ENCODE measurements at places on chromosomes 2 and 18.

GRCh38 chr2:4012197-4012596 lies 308.8 kb downstream of the DCDC2C start:
- H3K27me3 ChIP-seq: no peaks in the 10 kb centered on the region
- no peaks in the 10 kb centered on the region for H3K36me3 ChIP-seq
- no peak for DNase-seq
- no peak overlapping the region for H3K4me3 ChIP-seq
- H3K4me1 ChIP-seq: no peaks in the 10 kb centered on the region
- H3K27ac ChIP-seq: no peak overlapping the region

- H3K4me1 ChIP-seq: no peaks in the 10 kb centered on the region
- no peak overlapping the region for H3K4me3 ChIP-seq
- no peaks in the 10 kb centered on the region for H3K27me3 ChIP-seq
- no peak for DNase-seq
- no peak overlapping the region for H3K27ac ChIP-seq
These were observed 235.5 kb upstream of the SIX3 start for GRCh38 chr2:44705876-44706480.

DNA sequence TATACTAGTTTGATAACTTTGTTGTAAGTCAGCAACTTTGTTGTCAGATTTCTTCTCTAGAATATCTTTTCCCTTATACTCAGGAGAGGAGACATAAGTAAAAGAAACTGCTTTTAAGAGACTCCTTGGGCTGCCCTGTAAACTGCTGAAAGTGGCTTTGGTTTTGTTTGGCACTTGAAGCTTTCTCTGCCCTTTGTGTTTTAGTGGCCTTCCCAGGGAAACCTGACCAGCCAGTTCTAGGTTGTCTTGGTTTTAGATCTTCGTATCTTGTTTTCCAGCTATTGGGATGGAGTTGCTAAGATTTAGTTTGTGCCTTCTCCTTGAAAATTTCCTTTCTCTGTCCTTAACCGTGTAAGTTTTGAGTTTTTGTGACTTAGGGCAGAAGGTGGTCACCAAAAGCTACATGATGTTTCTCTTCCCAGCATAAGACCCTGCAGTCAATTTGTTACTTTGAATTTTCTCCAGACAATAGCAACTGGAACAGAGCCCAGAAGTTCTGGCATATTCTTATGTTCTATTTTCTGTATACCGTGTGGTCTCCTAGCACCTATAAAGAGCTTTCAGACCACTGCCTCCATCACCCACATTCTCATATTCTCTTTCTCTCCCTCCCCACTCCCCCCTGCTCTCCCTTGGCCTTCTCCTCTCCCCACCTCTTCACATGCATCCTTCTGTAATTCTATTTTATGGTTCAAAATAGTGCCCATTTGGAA lies 81.1 kb downstream of the BOLA3 start:
- H3K4me3 ChIP-seq: no peak overlapping the region
- no peaks in the 10 kb centered on the region for H3K36me3 ChIP-seq
- DNase-seq: no peak
- no peaks in the 10 kb centered on the region for H3K27me3 ChIP-seq

DNA sequence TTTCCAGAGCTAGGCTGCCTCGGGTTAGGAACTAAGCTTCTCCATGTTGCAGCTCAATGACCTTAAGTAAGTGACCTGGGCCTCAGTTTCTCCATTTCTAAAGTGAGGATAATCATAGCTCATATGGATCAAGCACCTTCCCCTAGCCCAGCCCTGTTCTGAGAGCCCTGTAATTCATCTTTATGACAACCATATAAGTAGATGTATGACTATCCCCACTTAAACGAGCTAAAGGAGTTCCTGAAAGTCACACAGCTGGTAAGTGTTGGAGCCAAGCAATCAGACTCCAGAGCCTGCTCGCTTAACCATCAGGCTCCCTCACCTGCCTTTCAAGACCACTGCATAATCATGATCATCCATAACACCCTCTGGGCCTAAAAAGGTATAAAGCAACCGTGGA lies 135.4 kb downstream of the SP3 start:
- H3K27me3 ChIP-seq: no peaks in the 10 kb centered on the region
- H3K36me3 ChIP-seq: no peaks in the 10 kb centered on the region
- no peak for DNase-seq
- no peaks in the 10 kb centered on the region for H3K4me1 ChIP-seq

DNA sequence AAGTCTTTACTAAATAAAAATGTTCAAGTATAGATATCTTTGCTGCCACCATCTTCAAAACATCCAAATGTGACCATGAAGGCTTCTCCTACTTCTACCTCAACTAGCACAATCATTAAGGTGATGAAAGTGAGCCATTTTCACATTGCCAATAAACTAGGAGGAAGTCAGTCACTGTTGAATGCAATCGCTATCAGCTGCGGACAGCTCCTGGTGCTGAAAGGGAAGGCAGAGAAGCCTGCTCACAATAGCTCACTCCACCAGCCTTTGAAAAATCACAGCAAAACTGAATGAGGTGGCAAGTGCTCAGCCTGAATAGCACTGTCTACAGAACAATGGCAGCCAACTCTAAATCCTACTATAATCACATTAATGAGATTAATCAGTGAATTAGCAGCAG lies 2.2 kb downstream of the MYT1L start:
- no peaks in the 10 kb centered on the region for H3K27me3 ChIP-seq
- H3K4me3 ChIP-seq: no peak overlapping the region
- H3K36me3 ChIP-seq: no peaks in the 10 kb centered on the region

- peak overlapping the region; percentile 9 for H3K4me3 ChIP-seq
- no peaks in the 10 kb centered on the region for H3K36me3 ChIP-seq
- no peak for DNase-seq
- H3K27me3 ChIP-seq: peaks cover 13% of the 10 kb centered on the region
- peaks cover 4% of the 10 kb centered on the region for H3K4me1 ChIP-seq
- no peak overlapping the region for H3K27ac ChIP-seq
These were observed 11.3 kb upstream of the GBX2 start for GRCh38 chr2:236179236-236180075.

DNA sequence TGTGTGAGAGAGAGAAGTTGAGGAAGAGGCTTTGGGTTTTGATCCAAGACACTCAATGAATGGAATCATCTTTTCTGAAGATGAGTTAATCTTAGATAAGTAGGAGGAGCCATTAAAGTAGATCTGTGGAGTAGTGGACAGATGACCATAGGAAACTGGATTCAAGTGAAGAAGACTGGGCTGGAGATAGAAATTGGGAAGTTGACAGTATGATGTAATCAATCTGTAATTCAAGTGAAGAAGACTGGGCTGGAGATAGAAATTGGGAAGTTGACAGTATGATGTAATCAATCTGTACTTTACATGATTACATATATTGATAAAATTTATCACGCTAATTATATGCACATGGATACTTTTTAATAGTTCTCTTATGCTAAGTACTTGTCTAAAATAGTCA lies 92.8 kb downstream of the PHLPP1 start:
- no peak for DNase-seq
- H3K27ac ChIP-seq: no peak overlapping the region
- no peaks in the 10 kb centered on the region for H3K27me3 ChIP-seq
- no peaks in the 10 kb centered on the region for H3K4me1 ChIP-seq

GRCh38 chr2:219506802-219507526 lies 7.3 kb upstream of the ASIC4 start:
- no peaks in the 10 kb centered on the region for H3K27me3 ChIP-seq
- peaks cover 31% of the 10 kb centered on the region for H3K4me1 ChIP-seq
- H3K36me3 ChIP-seq: peaks cover 32% of the 10 kb centered on the region
- H3K4me3 ChIP-seq: no peak overlapping the region
- no peak overlapping the region for H3K27ac ChIP-seq

DNA sequence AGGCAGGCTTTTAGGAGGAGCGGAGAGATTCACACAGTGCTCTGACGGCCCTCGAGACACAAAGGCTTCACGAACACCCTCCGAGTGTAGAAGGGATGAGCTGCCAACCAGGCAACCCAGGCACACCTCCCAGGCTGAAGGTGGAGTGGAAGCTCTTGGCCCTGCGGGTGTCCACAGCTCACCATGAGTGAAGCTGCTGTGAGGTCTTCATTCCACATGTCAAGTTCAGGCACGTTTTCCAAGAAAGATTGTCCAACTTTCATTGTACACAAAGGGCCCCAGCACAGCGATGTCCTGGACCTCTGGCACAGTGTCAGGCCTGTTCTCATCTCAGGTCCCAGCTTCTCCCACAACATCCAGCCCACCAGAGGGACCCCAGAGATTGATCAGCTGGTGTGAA lies 13.4 kb downstream of the PARD6G start:
- no peaks in the 10 kb centered on the region for H3K36me3 ChIP-seq
- H3K4me1 ChIP-seq: no peaks in the 10 kb centered on the region
- no peak for DNase-seq
- H3K4me3 ChIP-seq: no peak overlapping the region

- DNase-seq: no peak
- no peaks in the 10 kb centered on the region for H3K27me3 ChIP-seq
- H3K4me3 ChIP-seq: no peak overlapping the region
- H3K36me3 ChIP-seq: no peaks in the 10 kb centered on the region
These were observed 3.9 kb upstream of the SH3RF3 start for GRCh38 chr2:109124982-109125592.

- H3K27me3 ChIP-seq: no peaks in the 10 kb centered on the region
- H3K4me1 ChIP-seq: peaks cover 6% of the 10 kb centered on the region
- DNase-seq: no peak
- H3K4me3 ChIP-seq: no peak overlapping the region
- H3K36me3 ChIP-seq: no peaks in the 10 kb centered on the region
These were observed 33.3 kb downstream of the RBMS1 start for GRCh38 chr2:160460333-160460731.

GRCh38 chr2:191204433-191204832 lies 40.8 kb upstream of the MYO1B start:
- H3K4me3 ChIP-seq: peak overlapping the region; percentile 25
- H3K4me1 ChIP-seq: no peaks in the 10 kb centered on the region
- no peak for DNase-seq
- no peaks in the 10 kb centered on the region for H3K36me3 ChIP-seq
- no peak overlapping the region for H3K27ac ChIP-seq

GRCh38 chr2:54529935-54530334 lies 73.8 kb downstream of the SPTBN1 start:
- H3K4me1 ChIP-seq: peaks cover 9% of the 10 kb centered on the region
- DNase-seq: no peak

- DNase-seq: no peak
- H3K4me1 ChIP-seq: peaks cover 23% of the 10 kb centered on the region
- no peak overlapping the region for H3K27ac ChIP-seq
- H3K4me3 ChIP-seq: no peak overlapping the region
These were observed 2.9 kb upstream of the DPYSL5 start for GRCh38 chr2:26845021-26845420.

Data from thoracic aorta (tissue), 2 donors.